Right lobe of liver (tissue), 6 donors: ENCODE measurements at places on chromosomes 5 and 9. TPM values are rescaled to one million over a fixed set of nuclear protein-coding genes. Genes with fewer than 3 reads are reported as not detected.

Gene SMIM33
- total RNA-seq: not detected

Gene PRLR
- 15.6 TPM for total RNA-seq

Gene SLC4A9
- total RNA-seq: not detected

Gene RGS7BP
- total RNA-seq: 1.1 TPM

Gene SH3PXD2B
- 3.8 TPM for total RNA-seq

Gene PFN3
- not detected for total RNA-seq

Gene KCNV2
- total RNA-seq: not detected

Gene CARTPT
- not detected for total RNA-seq

DNA sequence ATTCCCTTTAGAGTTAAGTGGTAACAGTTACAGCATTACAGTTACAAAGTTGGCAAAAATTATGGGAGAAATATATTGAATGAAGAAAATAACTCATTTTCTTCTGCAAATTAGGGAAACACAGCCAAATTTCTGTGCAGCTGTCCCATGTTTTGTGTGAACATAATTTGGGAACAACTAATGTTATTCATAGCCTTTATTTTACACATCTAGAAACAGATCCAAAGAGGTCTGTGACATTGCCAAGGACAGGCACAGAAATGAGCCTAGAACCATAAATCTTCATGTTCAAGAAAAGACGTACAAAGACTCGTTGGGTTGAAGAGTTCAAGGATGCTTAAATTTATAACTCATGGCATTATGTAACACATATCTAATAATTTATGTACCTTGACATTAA, 114.1 kb upstream of the TXNDC8 start:
- no peak overlapping the region for H3K4me3 ChIP-seq
- H3K36me3 ChIP-seq: no peaks in the 10 kb centered on the region
- no peak overlapping the region for H3K27ac ChIP-seq
- no peaks in the 10 kb centered on the region for H3K27me3 ChIP-seq

DNA sequence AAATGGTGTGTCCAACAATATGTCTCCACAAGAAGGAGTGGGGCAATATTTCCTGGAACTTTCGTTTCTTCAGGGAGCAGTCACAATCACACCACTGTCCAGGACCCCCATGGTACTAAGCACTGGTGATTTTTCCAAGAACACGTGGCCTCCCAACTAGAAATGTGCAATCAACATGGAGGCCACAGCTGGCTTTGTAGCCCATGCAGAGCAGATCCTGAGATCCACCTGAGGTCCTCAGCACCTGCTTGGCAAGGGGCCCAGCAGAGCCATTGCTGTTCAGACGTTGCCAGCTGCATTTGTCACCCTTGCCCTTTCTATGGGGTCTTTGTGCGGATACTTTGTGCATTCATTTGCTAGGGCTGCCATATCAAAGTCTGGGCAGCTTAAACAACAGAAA, 334.5 kb upstream of the IRX4 start:
- no peaks in the 10 kb centered on the region for H3K4me1 ChIP-seq
- H3K27ac ChIP-seq: no peak overlapping the region
- H3K27me3 ChIP-seq: no peaks in the 10 kb centered on the region
- DNase-seq: no peak

GRCh38 chr9:6758498-6759184, 868 bp downstream of the KDM4C start:
- H3K36me3 ChIP-seq: no peaks in the 10 kb centered on the region
- H3K4me3 ChIP-seq: peak overlapping the region; percentile 88
- peak; percentile 76 for DNase-seq
- peaks cover 12% of the 10 kb centered on the region for H3K4me1 ChIP-seq
- H3K27ac ChIP-seq: peak overlapping the region; percentile 98

DNA sequence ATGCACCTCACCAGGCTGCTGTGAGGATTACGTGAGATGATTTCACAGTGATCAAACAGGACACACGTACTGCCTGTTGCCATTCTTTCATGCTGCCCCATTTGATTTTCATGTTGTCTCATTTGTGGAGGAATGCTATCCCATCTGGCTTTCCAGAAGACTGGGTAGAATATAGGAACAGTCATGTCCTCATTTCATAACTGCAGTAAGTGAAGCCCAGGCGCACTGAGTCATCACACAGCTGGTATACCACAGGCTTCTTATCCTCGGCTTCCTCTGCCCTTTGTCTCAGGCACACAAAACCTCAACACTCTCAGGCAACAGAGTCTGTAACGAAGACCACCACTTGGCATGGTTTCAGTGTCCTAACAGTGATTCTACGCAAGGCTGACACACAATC, 62.3 kb downstream of the LHFPL2 start:
- no peak overlapping the region for H3K27ac ChIP-seq
- no peaks in the 10 kb centered on the region for H3K27me3 ChIP-seq
- no peaks in the 10 kb centered on the region for H3K36me3 ChIP-seq
- no peak for DNase-seq
- H3K4me3 ChIP-seq: no peak overlapping the region

- no peaks in the 10 kb centered on the region for H3K36me3 ChIP-seq
- H3K4me3 ChIP-seq: no peak overlapping the region
- H3K27ac ChIP-seq: no peak overlapping the region
Measured at GRCh38 chr5:96537386-96537785, 104.3 kb upstream of the PCSK1 start.

DNA sequence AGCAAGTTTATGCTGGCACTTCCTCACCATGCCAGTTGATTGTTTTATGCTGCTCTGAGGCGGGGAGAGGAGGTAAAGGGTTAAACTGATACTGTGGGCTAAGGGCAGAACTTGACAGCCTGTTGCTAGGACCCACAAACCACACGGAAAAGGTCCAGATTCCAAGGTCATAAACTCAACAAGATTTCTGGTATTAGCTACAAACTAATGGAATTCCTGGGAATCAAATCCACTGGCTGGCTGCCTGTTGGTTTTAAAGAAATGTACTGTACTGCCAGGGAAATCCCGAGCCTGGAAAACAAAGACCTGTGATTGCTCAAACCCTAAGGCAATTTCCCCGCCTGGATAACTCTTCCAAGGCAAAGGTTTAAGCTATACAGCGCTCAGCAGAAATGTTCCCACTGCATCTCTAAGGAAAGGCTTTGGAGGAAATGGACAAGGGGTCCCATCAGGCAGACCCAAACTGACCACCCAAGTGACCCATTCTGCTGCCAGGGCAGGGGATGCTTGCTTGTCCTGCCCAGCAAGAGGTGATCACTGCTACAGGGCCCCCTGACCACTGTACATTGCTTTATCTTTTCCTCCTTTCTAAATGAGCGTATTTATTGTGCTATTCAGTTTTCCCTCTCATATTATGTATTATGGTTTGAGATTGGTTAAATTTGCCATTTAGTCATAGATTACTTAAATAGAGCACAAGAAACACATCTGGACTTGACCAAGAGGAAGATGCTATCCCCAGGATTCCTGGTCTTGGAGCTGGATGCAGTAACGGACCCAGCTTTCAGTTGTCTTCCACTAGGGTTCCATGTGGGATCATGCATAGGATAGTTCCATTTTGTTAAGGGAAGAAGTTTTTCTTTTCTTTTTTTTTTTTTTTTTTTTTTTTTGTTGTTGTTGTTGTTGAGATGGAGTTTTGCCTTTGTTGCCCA, 124.3 kb downstream of the SUSD1 start:
- no peaks in the 10 kb centered on the region for H3K27me3 ChIP-seq
- DNase-seq: no peak
- no peak overlapping the region for H3K4me3 ChIP-seq
- H3K27ac ChIP-seq: peak overlapping the region; percentile 44

- H3K27me3 ChIP-seq: no peaks in the 10 kb centered on the region
- H3K4me1 ChIP-seq: peaks cover 17% of the 10 kb centered on the region
- no peaks in the 10 kb centered on the region for H3K36me3 ChIP-seq
- H3K27ac ChIP-seq: peak overlapping the region; percentile 78
- DNase-seq: no peak
Measured at GRCh38 chr9:72955126-72955455, 2.2 kb upstream of the ALDH1A1 start.

GRCh38 chr9:86664603-86665002, 282.7 kb downstream of the GAS1 start:
- no peak for DNase-seq
- no peak overlapping the region for H3K4me3 ChIP-seq
- no peak overlapping the region for H3K27ac ChIP-seq

DNA sequence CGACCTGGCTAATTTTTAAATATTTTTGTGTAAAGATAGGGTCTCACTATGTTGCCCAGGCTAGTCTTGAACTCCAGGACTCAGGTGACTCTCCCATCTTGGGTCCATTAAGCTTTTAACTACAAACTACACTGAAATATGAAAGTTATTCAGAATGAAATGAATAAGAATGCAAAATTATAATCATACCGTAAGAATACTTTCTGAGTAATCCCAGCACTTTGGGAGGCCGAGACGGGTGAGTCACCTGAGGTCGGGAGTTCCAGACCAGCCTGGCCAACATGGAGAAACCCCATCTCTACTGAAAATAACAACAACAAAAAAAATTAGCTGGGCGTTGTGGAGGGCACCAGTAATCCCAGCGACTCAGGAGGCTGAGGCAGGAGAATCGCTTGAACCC, 1.1 kb upstream of the ORM1 start:
- no peaks in the 10 kb centered on the region for H3K27me3 ChIP-seq
- no peak overlapping the region for H3K27ac ChIP-seq
- no peaks in the 10 kb centered on the region for H3K36me3 ChIP-seq
- H3K4me3 ChIP-seq: no peak overlapping the region
- no peaks in the 10 kb centered on the region for H3K4me1 ChIP-seq

GRCh38 chr5:95667061-95667618, 15.7 kb downstream of the SPATA9 start:
- DNase-seq: no peak
- no peak overlapping the region for H3K4me3 ChIP-seq
- no peaks in the 10 kb centered on the region for H3K27me3 ChIP-seq
- no peak overlapping the region for H3K27ac ChIP-seq
- H3K4me1 ChIP-seq: peaks cover 9% of the 10 kb centered on the region

DNA sequence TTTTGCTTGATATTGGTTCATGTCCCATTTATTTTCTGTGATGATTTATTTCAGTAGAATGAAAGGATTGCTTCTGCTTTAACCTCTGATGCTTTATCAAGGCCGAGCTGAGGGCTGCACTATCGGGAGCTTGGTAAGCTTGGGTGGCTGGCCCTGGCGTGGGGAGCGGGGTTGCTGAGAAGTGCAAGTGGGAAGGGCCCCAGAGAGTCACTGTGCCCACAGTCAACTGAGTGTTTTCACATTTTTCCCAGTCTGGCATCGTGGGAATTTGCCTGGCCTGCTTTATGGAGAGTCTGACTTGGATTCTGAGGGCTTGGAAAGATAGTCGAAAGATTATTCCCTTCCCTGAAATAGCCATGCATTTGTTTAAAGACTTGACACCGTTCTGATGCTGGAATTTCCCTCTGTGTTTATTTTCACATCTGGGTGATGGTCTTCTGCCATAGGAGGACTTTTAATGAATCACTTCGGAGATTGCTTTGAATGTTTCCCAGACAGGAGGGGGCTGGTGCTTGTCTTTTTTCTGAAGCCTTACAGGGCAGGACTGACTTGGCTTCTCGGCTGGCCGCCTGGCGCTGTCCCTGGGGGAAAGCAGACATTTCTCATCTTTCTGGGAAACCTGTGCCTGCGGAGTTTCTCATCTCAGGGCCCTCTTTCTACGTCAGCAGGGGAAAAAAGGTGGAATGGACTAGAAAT, 139.0 kb downstream of the BOD1 start:
- H3K4me1 ChIP-seq: no peaks in the 10 kb centered on the region
- no peaks in the 10 kb centered on the region for H3K27me3 ChIP-seq
- no peak for DNase-seq
- no peak overlapping the region for H3K4me3 ChIP-seq
- H3K36me3 ChIP-seq: no peaks in the 10 kb centered on the region

DNA sequence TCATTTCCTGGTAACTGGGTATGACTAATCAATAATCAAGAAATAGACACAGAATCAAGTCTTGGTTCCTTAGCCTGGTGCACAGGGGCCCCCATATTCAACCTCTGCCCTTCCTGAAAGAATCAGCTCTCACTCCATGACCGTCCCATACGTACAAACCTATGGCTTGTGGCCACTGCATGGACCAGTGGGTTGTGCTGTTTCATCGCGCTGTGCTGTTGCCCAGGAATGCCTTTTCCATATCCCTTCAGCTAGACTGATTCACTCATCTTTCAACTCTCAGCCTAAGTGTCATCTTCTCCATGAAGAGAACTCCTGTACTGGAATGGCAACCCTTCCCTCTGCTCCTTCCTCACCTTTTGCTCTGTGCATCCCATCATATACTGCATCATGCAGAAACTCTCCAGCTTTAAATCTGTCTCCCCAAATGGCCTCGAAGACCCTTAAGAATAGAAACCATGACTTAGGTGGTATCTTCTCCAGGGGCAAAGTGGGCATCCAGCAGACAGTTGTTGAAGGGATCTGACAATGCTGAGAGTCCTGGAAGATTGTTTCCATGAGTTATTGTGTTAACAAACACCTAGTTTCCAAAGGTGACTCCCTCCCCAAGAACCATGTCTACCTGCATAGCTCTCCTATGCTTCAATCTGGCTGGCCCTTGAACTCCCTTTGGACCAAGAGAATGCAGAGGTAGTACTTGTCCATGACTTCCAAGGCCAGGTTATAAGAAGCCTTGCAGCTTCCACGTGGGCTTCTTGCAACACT, 180.8 kb downstream of the ACTL7B start:
- no peak overlapping the region for H3K4me3 ChIP-seq
- H3K27ac ChIP-seq: no peak overlapping the region
- H3K4me1 ChIP-seq: no peaks in the 10 kb centered on the region
- DNase-seq: no peak
- no peaks in the 10 kb centered on the region for H3K27me3 ChIP-seq

DNA sequence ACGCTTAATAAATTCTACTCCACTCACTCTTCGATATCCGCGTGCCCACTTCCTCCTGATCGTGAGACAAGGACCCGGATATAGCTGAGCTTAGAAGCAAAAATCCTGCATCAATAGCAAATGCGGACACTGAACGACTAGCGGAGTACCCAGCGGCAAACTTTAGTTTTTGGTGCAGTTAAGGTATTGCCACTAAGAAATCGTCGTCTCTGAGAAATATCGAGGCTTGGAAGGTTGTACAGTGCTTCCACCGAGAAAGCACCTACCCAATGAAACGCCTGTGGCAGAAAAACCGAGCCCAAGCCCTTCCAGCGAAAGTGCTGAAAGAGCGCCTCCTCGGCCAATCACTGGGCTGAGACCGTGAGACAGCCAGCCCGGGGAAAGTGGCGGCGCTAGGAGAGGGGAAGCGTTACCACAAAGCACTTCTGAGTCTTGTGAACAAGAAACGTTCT, 32.2 kb downstream of the ANXA2R start:
- no peaks in the 10 kb centered on the region for H3K4me1 ChIP-seq
- no peaks in the 10 kb centered on the region for H3K36me3 ChIP-seq
- no peaks in the 10 kb centered on the region for H3K27me3 ChIP-seq
- peak; percentile 61 for DNase-seq

- H3K27ac ChIP-seq: no peak overlapping the region
- H3K27me3 ChIP-seq: peaks cover 7% of the 10 kb centered on the region
- no peaks in the 10 kb centered on the region for H3K4me1 ChIP-seq
- H3K36me3 ChIP-seq: no peaks in the 10 kb centered on the region
- no peak overlapping the region for H3K4me3 ChIP-seq
Measured at GRCh38 chr5:111248571-111248970, 24.4 kb downstream of the CAMK4 start.

- H3K4me1 ChIP-seq: no peaks in the 10 kb centered on the region
- no peaks in the 10 kb centered on the region for H3K36me3 ChIP-seq
- no peaks in the 10 kb centered on the region for H3K27me3 ChIP-seq
- no peak overlapping the region for H3K4me3 ChIP-seq
Measured at GRCh38 chr5:127987354-127988145, 96.0 kb upstream of the SLC12A2 start.
